ENCODE measurements at places on chromosomes 3 and 15. TPM values are rescaled to one million over a fixed set of nuclear protein-coding genes. Genes with fewer than 3 reads are reported as not detected.

Gene GAP43
- not detected for total RNA-seq

Gene SAMMSON
- not detected for total RNA-seq

Gene CCR9
- not detected for total RNA-seq

Gene CYP11A1
- not detected for total RNA-seq

Gene LRRC31
- total RNA-seq, result not detected

Gene MNS1
- total RNA-seq, result not detected

Gene CA12
- total RNA-seq, result 44.0 TPM

Gene PRR20G
- not detected for total RNA-seq

Gene SLC28A2
- not detected for total RNA-seq

Gene BRK1
- total RNA-seq, result 72.1 TPM

Gene USP13
- total RNA-seq, result 0.79 TPM

Gene NRROS
- total RNA-seq, result not detected

Gene AGTR1
- not detected for total RNA-seq

Gene EPHB1
- total RNA-seq, result under 0.01 TPM

Gene ALDH1L1
- total RNA-seq, result 11.1 TPM
